ENCODE measurements at places on chromosomes 6 and 20.
A peak's percentile ranks its signal among the peaks of the same experiment; 100 is the strongest.

- no peak for DNase-seq
Measured at GRCh38 chr20:40427026-40427425, 262.0 kb downstream of the MAFB start.

- DNase-seq, result peak; percentile 18
Measured at GRCh38 chr6:79215213-79215824, 19.2 kb downstream of the HMGN3 start.

DNA sequence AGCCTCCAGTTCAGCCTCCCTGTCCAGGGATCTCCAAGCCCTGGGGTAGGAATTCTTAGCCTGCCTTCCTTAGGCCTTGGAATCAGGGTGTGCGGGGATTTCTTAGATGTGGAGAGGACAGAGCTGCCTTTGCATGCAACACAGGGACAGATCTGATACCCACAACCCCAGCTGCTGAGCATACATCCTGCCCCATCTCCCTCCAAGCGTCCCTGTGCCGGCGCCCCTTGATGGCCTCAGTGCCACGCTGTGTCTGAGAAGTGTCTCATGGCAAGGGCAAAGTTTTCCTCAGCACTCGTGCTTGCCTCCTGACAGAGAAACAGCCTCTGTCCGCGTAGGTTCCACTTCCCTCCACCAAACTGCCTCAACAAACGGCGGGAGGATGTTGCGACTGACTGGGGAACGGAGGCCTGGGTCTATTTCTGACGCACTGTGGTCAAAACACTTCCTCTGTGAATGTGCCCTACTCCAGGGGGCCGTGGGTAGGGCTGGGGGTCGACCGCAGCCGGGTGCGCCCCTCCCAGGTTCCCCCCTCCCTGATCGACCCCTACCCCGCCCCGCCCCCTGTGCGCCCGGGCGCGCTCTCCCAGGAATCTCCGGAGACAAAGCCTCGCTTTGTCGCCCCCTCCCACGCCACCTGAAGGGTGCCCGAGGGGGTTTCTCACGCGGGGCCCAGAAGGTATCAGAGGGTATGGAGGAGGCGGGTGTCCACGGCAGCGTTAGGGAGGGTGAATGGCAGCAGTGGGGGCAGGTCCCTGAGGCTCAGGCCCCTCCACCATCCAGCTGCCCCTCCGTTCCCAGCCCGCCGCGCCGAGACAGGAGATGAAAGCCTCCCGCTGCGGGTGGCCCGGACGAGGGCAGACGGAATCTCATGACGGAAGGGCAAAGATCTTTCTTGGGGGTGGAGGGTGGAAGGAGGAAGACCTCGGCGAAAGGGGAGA lies 806 bp downstream of the MICAL1 start:
- peak; percentile 73 for DNase-seq

GRCh38 chr6:13120483-13121482 lies 207.6 kb downstream of the TBC1D7 start:
- DNase-seq, result peak; percentile 59

GRCh38 chr6:77097940-77098339 lies 365.4 kb downstream of the HTR1B start:
- no peak for DNase-seq

- DNase-seq, result no peak
Measured at GRCh38 chr6:49732781-49733180, 11.4 kb downstream of the CRISP3 start.

DNA sequence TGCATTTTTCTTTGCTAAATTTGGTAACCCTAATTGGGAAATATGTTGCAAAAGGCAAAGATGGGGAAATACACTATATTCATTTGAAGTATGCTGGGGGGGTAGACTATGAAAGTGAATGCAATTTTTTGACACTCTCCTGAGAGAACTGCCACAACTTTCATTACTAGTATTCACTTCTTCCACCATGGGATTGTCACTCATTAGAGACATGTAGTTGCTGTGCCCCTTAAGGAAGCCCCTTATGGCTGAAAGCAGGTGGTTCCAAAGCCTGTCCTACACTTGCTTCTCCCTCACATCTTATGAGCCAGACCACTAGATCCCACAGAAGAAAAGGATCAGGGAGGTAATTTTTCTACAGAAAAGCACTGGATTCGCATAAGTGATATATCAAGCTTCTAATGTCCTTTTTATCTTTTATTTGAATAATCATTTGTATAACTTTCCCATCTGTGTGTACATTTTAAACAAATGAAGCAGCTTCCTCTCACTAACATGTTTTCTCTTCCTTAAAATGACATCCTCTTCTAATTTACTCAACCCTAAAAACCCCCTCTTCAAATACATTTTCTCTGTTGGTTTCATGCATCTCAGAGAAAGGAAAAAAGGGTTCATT lies 83.8 kb downstream of the GCLC start:
- DNase-seq, result no peak

- no peak for DNase-seq
Measured at GRCh38 chr6:57158658-57159057, 13.5 kb upstream of the BAG2 start.
